ENCODE measurements at places on chromosomes 12 and 14.

- DNase-seq = no peak
Observed at GRCh38 chr14:61884711-61885110, 122.5 kb downstream of the SNAPC1 start.

- DNase-seq = no peak
Observed at GRCh38 chr12:27733052-27733656, 22.5 kb downstream of the MRPS35 start.

- DNase-seq = no peak
Observed at GRCh38 chr14:87630846-87631245, 362.1 kb downstream of the GALC start.

DNA sequence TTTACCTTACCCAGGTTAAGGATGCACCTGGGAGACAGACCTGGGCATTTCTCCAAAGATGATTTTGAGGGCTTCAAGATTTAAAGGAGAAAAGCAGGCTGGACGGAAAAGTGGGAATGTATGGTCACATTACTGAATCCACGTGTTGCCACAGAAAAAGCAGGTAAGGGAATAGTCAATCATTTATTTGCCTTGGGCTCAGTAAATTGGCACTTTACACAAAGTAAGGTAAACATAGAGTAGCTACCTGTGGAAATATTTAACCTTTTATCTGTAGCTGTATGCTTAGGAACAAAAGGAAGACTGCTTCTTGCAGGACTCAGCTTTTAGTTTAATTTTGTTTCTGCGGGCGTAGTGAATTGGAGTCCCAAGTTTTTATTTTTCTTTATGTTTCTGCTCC, 153.3 kb downstream of the SLCO1B3 start:
- DNase-seq = no peak

GRCh38 chr14:71658261-71658860, 273.9 kb upstream of the RGS6 start:
- DNase-seq = no peak

Measured in stimulated activated CD4-positive, alpha-beta T cell treated with anti-CD3 and anti-CD28 coated beads, Interleukin-1b, Interleukin-23, amount 100 ng/mL, for 48 hours (primary cell).